Kidney (tissue), 22 donors: ENCODE measurements at places on chromosomes 4 and X. TPM values are rescaled to one million over a fixed set of nuclear protein-coding genes. Genes with fewer than 3 reads are reported as not detected.

DNA sequence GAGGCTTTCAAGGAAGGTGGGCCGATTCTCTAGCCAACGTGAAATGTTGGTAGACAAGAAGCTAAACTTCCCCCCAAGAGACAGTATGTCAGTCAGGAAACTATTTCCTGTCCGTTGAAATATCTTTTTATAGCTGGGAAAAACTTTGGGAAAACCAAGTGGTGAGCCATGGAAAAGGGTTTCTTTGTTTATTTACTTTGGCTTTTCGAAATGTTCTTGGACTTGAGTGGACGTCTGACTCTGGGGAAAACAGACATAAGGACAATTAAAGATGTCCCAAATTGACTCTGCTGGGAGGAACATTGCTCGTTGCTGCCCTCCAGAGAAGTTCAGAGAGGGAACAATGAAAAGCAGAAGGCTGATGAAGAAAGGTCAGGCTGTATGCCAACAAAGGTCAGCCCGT lies 295.4 kb downstream of the RAPGEF2 start:
- H3K4me3 ChIP-seq = no peak overlapping the region
- DNase-seq = no peak
- H3K36me3 ChIP-seq = no peaks in the 10 kb centered on the region
- no peak overlapping the region for H3K27ac ChIP-seq
- H3K4me1 ChIP-seq = no peaks in the 10 kb centered on the region
- no peaks in the 10 kb centered on the region for H3K27me3 ChIP-seq

GRCh38 chr4:26326791-26327190 lies 6.0 kb downstream of the RBPJ start:
- no peak overlapping the region for H3K27ac ChIP-seq
- no peaks in the 10 kb centered on the region for H3K36me3 ChIP-seq
- DNase-seq = no peak
- no peak overlapping the region for H3K4me3 ChIP-seq
- H3K27me3 ChIP-seq = no peaks in the 10 kb centered on the region

- H3K27ac ChIP-seq = no peak overlapping the region
- no peaks in the 10 kb centered on the region for H3K4me1 ChIP-seq
- H3K4me3 ChIP-seq = no peak overlapping the region
- no peaks in the 10 kb centered on the region for H3K36me3 ChIP-seq
- no peak for DNase-seq
- H3K27me3 ChIP-seq = no peaks in the 10 kb centered on the region
Observed at GRCh38 chr4:121148621-121149020, 15.5 kb downstream of the TNIP3 start.

GRCh38 chr4:141807103-141807891 lies 170.9 kb downstream of the IL15 start:
- no peak overlapping the region for H3K27ac ChIP-seq
- H3K4me3 ChIP-seq = no peak overlapping the region
- no peak for DNase-seq
- H3K27me3 ChIP-seq = no peaks in the 10 kb centered on the region
- H3K4me1 ChIP-seq = no peaks in the 10 kb centered on the region

DNA sequence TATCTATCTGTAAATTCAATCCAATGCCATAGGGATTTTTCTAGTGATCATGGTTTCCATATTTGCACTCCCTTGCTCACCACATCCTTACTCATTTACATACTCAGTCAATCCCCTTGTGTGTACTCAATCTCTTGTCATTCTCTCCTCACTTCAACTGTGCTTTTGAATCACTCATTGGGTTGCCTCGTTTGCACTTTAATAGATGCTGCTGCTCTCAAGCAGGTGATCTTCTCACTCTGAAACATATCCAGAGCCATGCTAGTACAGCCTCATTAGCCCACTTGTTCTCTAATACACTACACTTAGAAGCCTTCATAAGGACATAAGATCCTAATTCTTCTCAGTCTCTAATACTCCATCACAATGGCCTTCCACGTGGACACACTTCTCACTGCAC lies 507.9 kb downstream of the TECRL start:
- H3K4me3 ChIP-seq = no peak overlapping the region
- no peak overlapping the region for H3K27ac ChIP-seq
- no peaks in the 10 kb centered on the region for H3K27me3 ChIP-seq
- no peaks in the 10 kb centered on the region for H3K4me1 ChIP-seq
- H3K36me3 ChIP-seq = no peaks in the 10 kb centered on the region
- DNase-seq = no peak

DNA sequence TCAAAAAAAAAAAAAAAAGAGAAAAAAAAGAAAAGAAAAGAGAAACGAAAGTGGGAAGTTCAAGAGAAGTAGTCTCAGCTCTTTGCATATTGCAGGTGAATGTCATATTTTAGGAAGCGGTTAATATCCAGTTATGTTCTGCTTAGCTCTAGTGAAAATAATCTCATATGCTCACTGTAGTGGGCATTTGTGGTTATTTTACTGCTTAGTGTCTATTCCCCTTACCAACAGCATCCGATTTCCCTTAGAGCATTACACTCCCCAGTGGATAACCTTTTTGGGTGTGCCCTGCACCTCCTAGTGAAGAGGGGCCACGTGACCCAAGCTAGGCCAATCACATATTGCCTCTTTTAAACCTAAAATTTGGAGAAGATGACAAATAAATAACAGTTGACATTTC lies 111.2 kb upstream of the ZNF827 start:
- H3K4me3 ChIP-seq = no peak overlapping the region
- H3K27me3 ChIP-seq = no peaks in the 10 kb centered on the region
- DNase-seq = no peak
- no peaks in the 10 kb centered on the region for H3K36me3 ChIP-seq
- H3K4me1 ChIP-seq = no peaks in the 10 kb centered on the region
- no peak overlapping the region for H3K27ac ChIP-seq

DNA sequence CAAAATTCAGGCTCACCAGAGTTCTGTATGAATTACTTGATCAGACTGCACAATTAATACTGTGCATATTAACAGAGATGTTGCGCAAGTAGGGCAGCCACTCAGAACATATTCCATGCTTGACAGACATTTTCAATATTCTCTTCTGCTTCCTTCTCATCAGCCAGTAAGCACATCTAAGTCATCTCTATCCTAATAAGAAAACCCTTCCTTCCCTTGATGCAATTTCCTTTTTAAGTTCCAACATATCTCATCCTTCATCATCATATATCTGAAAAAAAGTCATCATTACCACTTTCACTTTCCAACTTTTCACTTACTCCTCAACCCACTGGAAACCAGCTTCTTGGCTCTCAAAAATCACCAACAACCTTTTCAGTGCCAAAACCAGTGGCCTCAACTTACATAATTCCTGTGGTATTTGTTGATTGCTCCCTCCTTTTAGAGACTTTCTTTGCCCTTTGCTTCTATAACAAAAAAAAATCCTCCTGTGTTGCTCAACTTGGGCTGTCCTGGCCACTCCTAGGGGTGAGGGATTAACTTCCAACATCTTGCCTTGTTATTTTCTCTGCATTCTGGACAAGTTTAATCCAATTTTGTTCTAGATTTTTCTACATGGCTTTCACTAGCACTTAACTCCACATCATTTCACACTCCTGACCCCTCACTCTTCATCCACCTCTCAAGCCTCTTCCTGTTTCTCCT lies 14.1 kb downstream of the MBNL3 start:
- no peak overlapping the region for H3K27ac ChIP-seq
- H3K36me3 ChIP-seq = no peaks in the 10 kb centered on the region

- H3K36me3 ChIP-seq = no peaks in the 10 kb centered on the region
- DNase-seq = no peak
- no peaks in the 10 kb centered on the region for H3K4me1 ChIP-seq
Observed at GRCh38 chr4:48645225-48645794, 134.8 kb downstream of the FRYL start.

DNA sequence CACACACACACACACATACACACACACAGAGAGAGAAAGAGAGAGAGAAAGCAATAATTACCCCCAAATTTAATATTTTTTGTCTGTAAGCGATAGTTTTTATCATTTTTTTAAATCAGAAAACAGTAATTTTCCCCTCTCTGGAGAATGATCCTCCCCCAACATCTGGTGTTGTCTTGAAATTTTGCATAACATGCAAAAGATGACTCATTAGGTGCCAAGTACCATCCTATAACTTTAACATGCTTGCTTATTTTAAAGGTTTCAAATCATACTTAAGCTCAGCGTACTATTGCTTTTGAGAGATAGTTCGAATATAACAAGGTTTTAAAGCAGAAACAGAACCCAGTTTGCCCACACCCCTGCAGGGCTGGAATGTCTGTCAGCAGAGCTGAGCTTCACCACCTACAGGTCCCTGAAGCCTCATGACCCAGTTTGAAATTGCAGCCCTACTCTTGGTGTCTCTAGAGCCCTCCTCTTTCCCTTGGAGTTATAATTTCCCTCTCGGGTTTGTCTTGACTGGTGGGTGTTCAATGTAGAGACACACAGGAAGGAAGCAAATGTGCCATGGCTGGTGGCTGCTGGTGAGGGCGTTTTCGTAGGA lies 175.0 kb upstream of the HS3ST1 start:
- H3K36me3 ChIP-seq = no peaks in the 10 kb centered on the region
- DNase-seq = no peak
- H3K27ac ChIP-seq = no peak overlapping the region
- no peak overlapping the region for H3K4me3 ChIP-seq
- H3K4me1 ChIP-seq = no peaks in the 10 kb centered on the region

- no peak for DNase-seq
- H3K27me3 ChIP-seq = no peaks in the 10 kb centered on the region
- H3K4me1 ChIP-seq = no peaks in the 10 kb centered on the region
- H3K36me3 ChIP-seq = no peaks in the 10 kb centered on the region
- H3K27ac ChIP-seq = no peak overlapping the region
Observed at GRCh38 chrX:7603387-7603786, 239.6 kb upstream of the VCX start.

DNA sequence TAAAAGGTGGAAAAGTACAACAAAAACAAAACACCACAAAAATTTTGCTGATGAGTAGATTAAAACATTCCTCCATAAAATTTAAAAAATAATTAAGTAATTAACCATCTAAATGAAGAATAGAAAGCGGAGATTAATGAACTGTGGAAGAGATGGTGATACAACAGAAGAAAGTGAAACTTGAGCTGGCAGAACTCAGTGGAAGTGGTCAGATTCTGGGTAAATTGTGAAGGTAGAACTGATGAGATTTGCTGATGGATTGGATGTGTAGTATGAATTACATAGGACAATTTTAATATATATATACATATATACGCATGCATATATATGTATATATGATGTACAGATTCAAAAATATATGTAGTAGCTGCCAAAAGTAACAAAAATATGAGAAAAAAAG lies 73.9 kb downstream of the AMOT start:
- no peaks in the 10 kb centered on the region for H3K27me3 ChIP-seq
- H3K27ac ChIP-seq = no peak overlapping the region
- H3K4me3 ChIP-seq = no peak overlapping the region
- no peaks in the 10 kb centered on the region for H3K36me3 ChIP-seq
- DNase-seq = no peak
- H3K4me1 ChIP-seq = no peaks in the 10 kb centered on the region

GRCh38 chr4:176193126-176193525 lies 2.3 kb downstream of the SPATA4 start:
- H3K27me3 ChIP-seq = no peaks in the 10 kb centered on the region
- no peak overlapping the region for H3K4me3 ChIP-seq
- no peak overlapping the region for H3K27ac ChIP-seq

GRCh38 chrX:24682739-24683432 lies 10.8 kb upstream of the POLA1 start:
- no peaks in the 10 kb centered on the region for H3K27me3 ChIP-seq
- H3K4me3 ChIP-seq = no peak overlapping the region
- no peak overlapping the region for H3K27ac ChIP-seq
- no peaks in the 10 kb centered on the region for H3K36me3 ChIP-seq
- no peak for DNase-seq

- H3K4me3 ChIP-seq = no peak overlapping the region
- no peaks in the 10 kb centered on the region for H3K36me3 ChIP-seq
- H3K27ac ChIP-seq = no peak overlapping the region
- peaks cover 10% of the 10 kb centered on the region for H3K27me3 ChIP-seq
- H3K4me1 ChIP-seq = no peaks in the 10 kb centered on the region
- peak; percentile 42 for DNase-seq
Observed at GRCh38 chrX:132092439-132093065, 35.3 kb downstream of the FRMD7 start.

DNA sequence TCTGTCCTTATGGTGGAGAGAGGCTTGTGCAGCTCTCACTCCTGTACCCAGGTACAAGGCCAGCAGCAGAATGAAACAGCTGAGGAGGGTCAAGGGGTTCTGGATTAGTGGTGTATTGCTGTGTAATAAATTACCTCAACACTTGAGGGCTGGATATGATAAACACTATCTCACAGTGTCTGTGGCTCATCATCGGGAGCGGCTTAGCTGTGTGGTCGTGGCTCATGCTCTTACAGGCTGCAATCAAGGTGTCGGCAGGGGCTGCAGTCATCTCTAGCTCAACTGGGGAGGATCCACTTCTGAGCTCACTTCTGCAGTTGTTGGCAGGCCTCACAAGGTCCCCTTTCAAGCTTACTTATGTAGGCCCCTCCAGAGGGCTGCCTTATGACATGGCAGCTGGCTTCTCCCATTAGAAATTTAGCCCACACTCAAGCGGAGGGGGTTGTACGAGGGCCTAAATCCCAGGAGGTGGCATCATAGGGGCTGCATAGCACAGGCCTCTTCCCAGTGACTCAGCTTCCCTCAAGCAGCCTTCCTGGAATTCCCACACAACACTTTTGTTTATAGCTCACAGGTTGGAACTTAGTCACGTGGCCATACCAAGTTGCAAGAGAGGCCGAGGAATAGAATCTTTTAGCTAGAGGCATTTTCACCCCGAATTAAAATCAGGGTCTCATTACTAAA lies 148.2 kb upstream of the RPS6KA3 start:
- DNase-seq = no peak
- no peaks in the 10 kb centered on the region for H3K4me1 ChIP-seq
- no peaks in the 10 kb centered on the region for H3K36me3 ChIP-seq
- no peak overlapping the region for H3K4me3 ChIP-seq
- H3K27me3 ChIP-seq = no peaks in the 10 kb centered on the region

The ZCCHC4 gene
- total RNA-seq = 8.4 TPM

The CXXC4 gene
- total RNA-seq = 0.63 TPM

The TMEM271 gene
- not detected for total RNA-seq

The SORCS2 gene
- total RNA-seq = 9.1 TPM

The CENPC gene
- 24.7 TPM for total RNA-seq
